ENCODE measurements at places on chromosomes 11 and 22. TPM values are rescaled to one million over a fixed set of nuclear protein-coding genes. Genes with fewer than 3 reads are reported as not detected.

Gene SLC6A5
- total RNA-seq, result not detected

- DNase-seq, result peak; percentile 89
Observed at GRCh38 chr11:8777907-8778767, 95.5 kb downstream of the RPL27A start.

- no peak for DNase-seq
Observed at GRCh38 chr11:78549624-78550409, 24.8 kb downstream of the NARS2 start.

DNA sequence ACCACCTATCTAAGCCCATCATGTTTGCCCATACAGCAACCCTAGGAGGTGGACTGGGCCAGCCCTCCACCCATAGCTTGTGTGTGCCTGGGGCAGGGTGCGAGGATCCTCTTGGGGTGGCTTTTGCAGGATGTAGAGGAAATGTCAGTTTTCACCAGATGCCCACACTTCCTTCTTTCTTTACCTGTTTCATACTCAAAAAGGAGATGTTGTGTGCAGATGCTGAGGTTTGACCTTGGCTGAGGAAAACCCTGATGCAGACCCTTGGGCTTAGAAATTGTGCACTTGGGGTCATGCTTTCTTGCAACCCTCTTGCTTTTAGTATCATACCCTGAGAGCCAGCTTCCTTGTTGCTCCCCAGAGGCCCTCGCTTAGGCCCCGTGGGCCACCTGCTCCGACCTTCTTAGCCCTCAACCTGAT, 2.2 kb downstream of the HTR3A start:
- DNase-seq, result no peak

All from osteoblast (primary cell).